ENCODE measurements at places on chromosomes 12 and 14. TPM values are rescaled to one million over a fixed set of nuclear protein-coding genes. Genes with fewer than 3 reads are reported as not detected.
A peak's percentile ranks its signal among the peaks of the same experiment; 100 is the strongest.

- H3K4me1 ChIP-seq: no peaks in the 10 kb centered on the region
- H3K4me3 ChIP-seq: no peak overlapping the region
- no peak overlapping the region for H3K27ac ChIP-seq
These were observed 42.5 kb upstream of the MYBPC1 start for GRCh38 chr12:101552277-101552676.

JPH4 gene
- polyA plus RNA-seq: 0.43 TPM

DNA sequence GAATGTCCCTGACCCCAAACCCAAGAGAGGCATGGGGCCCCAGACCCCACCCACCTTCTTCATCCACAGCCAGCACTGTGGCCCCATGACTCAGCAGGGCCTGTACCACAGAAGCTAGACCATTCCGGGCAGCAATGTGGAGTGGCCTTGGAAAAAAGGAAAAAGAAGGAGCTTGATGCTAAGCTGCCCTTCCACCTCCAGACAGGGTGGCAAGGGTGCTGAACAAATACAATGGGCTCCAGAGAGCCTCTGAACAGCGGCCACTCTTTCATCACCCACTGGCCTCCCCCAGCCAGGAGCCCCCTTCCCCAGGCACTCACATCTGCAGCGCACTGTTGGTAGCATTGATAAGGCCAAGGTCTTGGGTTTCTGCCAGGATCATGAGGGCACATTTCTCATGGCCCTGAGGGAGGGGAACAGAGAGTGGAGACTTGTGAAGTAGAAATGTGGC lies 13.9 kb downstream of the SLC39A5 start:
- H3K27ac ChIP-seq: peak overlapping the region; percentile 6
- peaks cover 17% of the 10 kb centered on the region for H3K4me1 ChIP-seq
- no peaks in the 10 kb centered on the region for H3K27me3 ChIP-seq
- H3K4me3 ChIP-seq: no peak overlapping the region

DNA sequence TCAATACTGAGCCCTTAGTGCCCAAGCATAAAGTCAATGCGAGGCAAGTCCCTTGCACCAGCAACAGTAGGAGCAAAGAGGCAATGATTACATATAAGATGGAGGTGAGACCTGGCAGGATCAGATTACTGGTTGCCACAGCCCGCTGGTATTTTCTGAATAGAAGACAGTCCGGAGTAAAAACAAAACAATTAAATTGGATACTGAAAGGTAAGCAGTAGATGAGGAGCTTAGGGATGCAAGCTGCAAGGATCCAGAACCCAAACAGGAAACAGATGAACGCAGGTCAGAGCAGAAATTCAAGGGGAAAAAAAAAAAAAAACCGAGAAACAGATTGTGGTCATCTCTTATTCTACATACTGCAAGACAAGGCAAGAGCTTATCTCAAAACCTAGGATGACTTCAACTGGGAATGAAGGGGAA lies 119.6 kb downstream of the MED13L start:
- no peak overlapping the region for H3K27ac ChIP-seq
- H3K4me1 ChIP-seq: peaks cover 3% of the 10 kb centered on the region
- H3K36me3 ChIP-seq: no peaks in the 10 kb centered on the region
- no peaks in the 10 kb centered on the region for H3K27me3 ChIP-seq
- H3K4me3 ChIP-seq: no peak overlapping the region
- DNase-seq: no peak

DNA sequence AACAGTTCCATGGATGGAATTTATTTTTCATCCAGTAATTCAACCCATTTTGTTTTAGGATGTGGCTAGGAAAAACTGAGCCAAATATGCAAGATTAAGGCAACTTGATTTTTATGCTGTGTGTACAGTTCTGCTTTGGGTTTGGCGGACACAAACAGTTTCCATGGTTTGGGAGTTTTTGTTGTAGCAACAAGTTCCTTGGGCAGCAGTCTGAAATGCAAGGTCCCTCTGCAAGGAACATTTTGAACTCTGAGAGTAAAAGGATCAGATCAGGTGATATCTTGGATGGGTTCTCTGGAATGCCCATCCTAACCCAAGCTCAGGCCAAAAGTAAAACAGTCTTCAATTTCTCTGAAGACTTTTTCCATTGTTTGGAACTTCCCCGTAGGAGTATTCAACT lies 161.2 kb downstream of the TMX1 start:
- no peaks in the 10 kb centered on the region for H3K4me1 ChIP-seq
- H3K4me3 ChIP-seq: no peak overlapping the region
- no peaks in the 10 kb centered on the region for H3K27me3 ChIP-seq
- H3K36me3 ChIP-seq: no peaks in the 10 kb centered on the region
- no peak overlapping the region for H3K27ac ChIP-seq

GRCh38 chr14:105290621-105291346 lies 10.0 kb downstream of the BRF1 start:
- no peak for DNase-seq
- no peaks in the 10 kb centered on the region for H3K27me3 ChIP-seq
- H3K4me3 ChIP-seq: no peak overlapping the region
- no peak overlapping the region for H3K27ac ChIP-seq
- H3K4me1 ChIP-seq: no peaks in the 10 kb centered on the region

DNA sequence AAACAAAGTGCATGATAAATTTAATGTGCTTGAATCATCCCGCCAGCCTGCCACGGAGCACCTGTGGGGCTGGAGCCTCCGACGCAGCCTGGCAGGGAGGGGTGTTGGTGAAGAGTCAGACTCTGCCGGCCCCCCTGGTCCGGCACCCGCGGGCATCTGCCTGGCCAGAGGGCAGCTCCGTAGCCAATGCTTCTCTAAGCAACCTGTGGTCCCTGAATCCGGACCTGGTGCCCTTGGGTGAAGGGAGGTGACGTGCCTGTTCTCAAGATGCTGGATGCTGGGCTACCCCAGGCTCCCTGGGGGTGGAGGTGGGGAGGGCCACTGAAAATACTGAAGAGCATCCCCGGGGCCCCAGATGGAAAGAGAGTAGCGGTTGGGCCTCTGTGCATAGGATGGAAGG lies 158.6 kb upstream of the C14orf180 start:
- no peak overlapping the region for H3K4me3 ChIP-seq
- no peak for DNase-seq
- H3K27me3 ChIP-seq: no peaks in the 10 kb centered on the region
- H3K36me3 ChIP-seq: no peaks in the 10 kb centered on the region
- no peaks in the 10 kb centered on the region for H3K4me1 ChIP-seq
- H3K27ac ChIP-seq: no peak overlapping the region

- H3K4me1 ChIP-seq: peaks cover 3% of the 10 kb centered on the region
- no peak overlapping the region for H3K4me3 ChIP-seq
- no peaks in the 10 kb centered on the region for H3K36me3 ChIP-seq
- no peak overlapping the region for H3K27ac ChIP-seq
- no peaks in the 10 kb centered on the region for H3K27me3 ChIP-seq
These were observed 218.5 kb downstream of the PHLDA1 start for GRCh38 chr12:75813072-75813471.

ARHGEF40 gene
- 10.8 TPM for polyA plus RNA-seq

DNA sequence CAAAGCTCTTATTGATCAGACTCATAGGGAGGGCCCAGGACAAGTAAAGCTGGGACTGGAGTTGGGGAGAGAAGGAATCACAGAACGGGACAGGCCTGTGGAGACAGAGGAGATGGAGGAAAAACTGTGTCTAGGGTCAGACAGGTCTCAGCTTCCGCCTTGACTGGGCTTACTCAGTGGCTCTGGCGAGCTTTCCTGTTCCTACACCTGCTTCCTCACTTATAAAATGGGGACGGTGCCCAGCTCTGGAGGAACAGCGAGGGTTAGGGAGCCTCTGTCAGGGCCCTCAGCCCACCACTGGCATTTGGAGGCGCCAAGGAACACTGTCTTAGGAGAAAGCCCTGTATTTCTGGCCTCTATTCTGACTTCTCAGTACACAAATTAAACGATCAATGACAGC lies 34.7 kb downstream of the SETD3 start:
- H3K27ac ChIP-seq: no peak overlapping the region
- DNase-seq: no peak
- peaks cover 7% of the 10 kb centered on the region for H3K36me3 ChIP-seq
- H3K4me1 ChIP-seq: no peaks in the 10 kb centered on the region

DNA sequence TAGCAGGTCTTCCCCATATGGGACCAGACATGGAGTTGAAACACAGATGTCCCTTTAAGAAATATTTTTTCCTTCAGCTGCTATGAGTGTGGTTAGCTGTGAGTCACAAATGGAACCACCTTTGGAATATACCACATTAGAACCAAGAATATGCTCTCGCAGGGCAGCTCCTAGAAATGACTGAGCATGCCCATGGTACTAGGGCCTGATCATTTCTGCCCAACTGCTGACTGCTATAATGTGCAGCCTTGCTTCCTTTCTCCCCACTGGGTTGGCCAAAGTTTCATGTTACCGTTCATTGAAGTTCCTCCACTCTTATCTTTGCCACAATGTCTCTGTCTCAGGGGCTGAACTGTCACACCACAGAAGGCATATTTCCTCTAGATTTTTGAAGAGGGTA lies 1074.6 kb downstream of the FLRT2 start:
- no peaks in the 10 kb centered on the region for H3K4me1 ChIP-seq
- H3K27me3 ChIP-seq: no peaks in the 10 kb centered on the region
- no peaks in the 10 kb centered on the region for H3K36me3 ChIP-seq
- no peak for DNase-seq

DNA sequence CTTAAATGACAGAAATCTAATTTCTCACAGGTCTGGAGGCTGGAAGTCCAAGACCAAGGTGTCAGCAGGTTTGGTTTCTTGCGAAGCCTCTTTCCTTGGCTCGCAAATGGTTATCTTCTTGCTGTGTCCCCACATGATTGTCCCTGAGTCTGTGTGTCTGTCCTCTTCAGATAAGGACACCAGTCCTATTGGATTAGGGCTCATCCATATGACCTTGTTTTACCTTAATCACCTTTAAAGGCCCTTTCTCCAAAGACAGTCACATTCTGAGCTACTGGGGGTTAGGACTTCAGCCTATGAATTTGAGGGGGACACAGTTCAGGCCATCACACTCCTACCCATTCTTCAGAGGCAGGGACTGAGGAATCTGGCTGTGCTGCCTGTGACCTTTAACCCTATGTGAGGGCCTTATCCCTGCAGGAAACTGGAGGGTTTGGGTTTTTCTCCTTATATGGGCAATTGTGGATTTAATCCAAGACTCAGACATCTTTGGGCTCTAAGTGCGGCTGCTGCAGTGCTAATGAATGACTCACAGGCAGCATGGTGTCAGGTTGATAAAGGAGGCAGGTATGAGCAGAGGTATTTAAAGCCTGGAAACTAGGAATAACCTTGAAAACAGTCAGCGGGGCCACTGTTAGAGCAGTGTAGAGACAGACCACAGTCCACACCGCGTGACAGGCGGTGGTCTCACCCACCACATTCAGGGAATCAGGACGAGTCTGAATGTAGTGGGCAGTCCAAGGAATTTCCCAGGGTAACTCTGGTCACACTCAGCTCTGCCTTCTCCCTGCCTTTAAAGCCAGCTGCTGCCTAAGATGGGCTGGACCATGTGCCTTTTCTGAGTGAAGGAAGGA lies 10.2 kb downstream of the TPCN1 start:
- peak overlapping the region; percentile 58 for H3K27ac ChIP-seq
- no peaks in the 10 kb centered on the region for H3K27me3 ChIP-seq
- peaks cover 5% of the 10 kb centered on the region for H3K4me1 ChIP-seq
- peaks cover 3% of the 10 kb centered on the region for H3K36me3 ChIP-seq
